Myocyte (in vitro differentiated cells): ENCODE measurements at places on chromosomes 7 and 10. TPM values are rescaled to one million over a fixed set of nuclear protein-coding genes. Genes with fewer than 3 reads are reported as not detected.
A peak's percentile ranks its signal among the peaks of the same experiment; 100 is the strongest.

DNA sequence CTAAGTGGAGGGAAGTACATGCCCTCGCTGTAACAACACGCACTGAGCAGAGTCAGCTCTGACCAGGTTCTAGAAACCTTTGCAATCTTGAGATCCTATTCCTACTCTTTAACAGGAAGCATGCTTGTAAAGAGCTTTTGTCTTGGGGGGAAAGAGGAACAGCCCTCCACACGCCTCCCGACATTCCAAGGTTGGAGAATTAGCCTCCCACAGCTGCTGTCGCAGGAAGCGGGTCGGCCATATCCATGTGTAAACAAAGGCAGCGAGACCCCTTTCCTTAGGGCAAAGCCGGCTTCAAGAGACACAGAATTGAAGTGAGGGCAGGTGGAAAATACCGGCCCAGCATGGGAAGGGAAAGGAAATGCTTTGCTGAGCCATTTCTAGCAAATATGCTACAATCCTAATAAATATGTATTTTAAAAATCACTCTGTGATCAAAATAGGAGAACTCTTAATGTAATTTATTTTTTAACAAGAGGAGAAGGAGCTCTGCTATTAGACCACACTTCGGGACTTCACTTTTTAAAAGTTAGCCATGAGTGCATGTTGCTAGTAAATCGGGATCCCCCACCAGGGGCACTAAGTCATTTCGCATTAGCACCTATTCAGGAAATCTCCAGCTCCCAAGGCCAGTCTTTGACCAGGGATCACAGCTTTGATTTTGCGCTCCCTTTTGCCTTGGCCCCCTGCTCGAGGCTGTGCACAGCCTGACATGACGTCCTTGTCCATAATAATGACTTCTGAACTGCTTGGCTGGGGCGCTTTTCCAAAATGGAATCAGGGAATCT lies 55.9 kb downstream of the FAM204A start:
- DNase-seq = no peak

GRCh38 chr7:46739518-46740234 lies 818.6 kb upstream of the IGFBP3 start:
- no peak for DNase-seq

DNA sequence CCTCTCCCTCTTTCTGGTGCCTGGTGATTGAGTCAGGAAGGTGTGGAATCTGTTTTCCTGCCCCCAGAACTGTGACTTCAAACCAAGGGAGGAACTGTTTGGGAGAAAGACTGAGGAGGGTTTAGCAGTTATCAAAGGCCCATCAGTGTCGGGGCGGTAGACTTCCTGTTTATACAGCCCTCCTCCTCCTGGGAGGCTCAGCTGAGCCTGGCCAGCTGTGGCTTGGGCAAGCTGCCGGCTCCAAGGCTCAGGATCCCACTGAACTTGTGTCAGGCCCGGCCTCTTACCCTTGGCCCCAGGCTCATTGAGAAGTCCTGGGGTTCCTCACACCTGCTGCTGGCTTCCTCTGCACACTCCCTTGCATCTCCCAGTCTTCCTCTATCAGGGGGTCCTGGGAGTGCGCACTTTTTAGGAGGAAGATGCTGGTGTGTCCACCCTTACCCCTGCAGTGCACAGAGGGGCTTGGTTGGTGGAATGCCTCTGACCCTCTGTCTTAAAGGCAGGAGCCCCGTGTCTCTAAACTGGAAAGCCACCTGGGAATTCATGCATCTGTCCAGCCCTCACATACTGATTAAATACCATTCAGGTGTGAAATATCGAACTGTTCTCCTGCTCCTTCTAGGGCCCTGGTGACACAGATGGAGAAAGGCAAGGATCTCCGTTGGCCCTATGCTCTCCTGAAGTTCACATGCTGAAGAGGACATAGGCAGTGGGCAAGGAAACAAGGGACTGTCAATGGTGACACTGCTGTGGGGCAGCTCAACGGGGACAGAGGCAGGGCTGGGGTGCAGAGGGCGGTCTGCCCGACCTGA lies 32.4 kb downstream of the CXCL12 start:
- DNase-seq = peak; percentile 55

GRCh38 chr7:131546583-131547141 lies 9.8 kb downstream of the PODXL start:
- no peak for DNase-seq

GRCh38 chr7:90346336-90347125 lies at the start of gene GTPBP10:
GTPBP10 (plus strand) TSS chr7:90346716; CDS start chr7:90346742, 26 bp downstream.
- peak; percentile 98 for DNase-seq

DNA sequence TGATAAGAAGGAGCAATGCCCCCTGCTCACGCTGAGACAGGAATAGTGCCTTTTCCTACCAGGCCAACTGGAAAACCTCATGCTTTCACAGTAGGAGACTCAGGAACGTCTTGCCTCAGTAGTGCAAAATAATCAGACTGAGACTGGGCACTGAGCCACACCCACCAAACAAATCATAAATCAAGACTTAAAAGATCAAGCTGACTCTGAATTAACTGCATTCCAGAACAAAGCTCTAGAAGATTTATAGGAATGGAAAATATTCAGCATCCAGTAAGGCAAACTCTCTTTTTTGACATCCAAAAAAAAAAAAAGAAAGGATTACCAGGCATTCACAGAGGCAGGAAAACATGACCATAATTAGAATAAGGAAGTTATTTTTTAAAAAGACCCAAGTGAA lies 30.5 kb upstream of the SLC18A3 start:
- no peak for DNase-seq

GRCh38 chr7:100888291-100888987 lies 1.1 kb downstream of the UFSP1 start:
- no peak for DNase-seq

The STOX1 gene
- 0.99 and 1.4 TPM in 2 replicates for total RNA-seq

The AKR1C8 gene
- total RNA-seq = not detected in 2 replicates

The LRRC18 gene
- total RNA-seq = not detected in 2 replicates

The HDAC9 gene
- 21.0 and 136 TPM in 2 replicates for total RNA-seq
